Naive B cell (primary cell): ENCODE measurements at places on chromosomes 7 and 10.
A peak's percentile ranks its signal among the peaks of the same experiment; 100 is the strongest.

GRCh38 chr10:99365736-99366135, 36.6 kb downstream of the CNNM1 start:
- DNase-seq = no peak

DNA sequence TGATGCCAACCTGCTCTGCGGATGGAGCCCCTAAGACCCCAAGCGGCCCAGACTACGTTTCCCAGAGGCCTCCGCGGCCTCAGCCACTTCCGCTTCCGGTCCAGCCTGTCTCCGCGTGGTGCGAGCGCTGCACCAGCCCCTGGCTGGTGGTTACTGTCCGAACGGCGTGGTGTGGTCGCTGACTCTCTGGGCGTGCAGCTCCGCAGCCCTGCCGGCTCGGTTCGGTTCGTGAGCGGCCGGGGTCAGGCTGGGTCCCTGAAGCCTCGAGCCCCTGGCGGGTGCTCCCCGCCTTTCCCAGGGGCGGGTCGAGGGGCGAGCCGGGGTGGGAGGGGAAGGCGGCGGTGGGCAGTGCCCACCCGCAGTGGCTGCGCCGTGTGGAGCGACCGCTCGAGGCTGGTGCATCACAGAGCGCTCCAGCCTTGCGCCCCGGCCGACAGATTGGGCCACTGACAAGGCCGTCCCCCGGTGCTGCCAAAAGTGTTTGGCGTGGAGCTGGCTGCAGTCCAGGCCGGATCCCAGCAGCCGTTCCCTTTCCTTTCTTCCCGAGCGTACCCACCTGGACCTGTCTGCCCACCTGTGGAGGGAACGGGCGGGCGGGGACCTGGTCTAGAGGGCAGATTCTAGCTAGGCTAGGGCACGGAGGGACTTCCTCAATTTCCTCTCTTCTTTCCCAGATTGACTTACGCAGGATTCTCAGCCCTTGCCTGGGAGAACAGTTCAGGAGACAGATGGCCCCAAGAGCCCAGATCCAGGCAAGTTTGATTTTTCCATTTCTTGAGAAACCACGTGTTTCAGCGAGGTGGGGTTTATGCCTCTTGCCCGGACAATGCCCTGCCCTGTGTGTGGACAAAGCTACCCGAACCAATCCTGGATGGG, at the start of gene ZNF485:
TSS of gene ZNF485 (plus strand) at position 116 of the 876 bp plus-strand sequence. CDS start at position 729, 613 bp downstream.
- peak; percentile 55 for DNase-seq

- DNase-seq = no peak
Measured at GRCh38 chr10:103847909-103848468, 7.4 kb downstream of the SH3PXD2A start.

GRCh38 chr7:151436446-151437158, 3.3 kb downstream of the CRYGN start:
- no peak for DNase-seq
